ENCODE measurements at places on chromosomes 4 and X.

GRCh38 chr4:124783847-124784246 lies 71.3 kb upstream of the ANKRD50 start:
- no peak for DNase-seq

GRCh38 chr4:162865102-162865501 lies 301.6 kb downstream of the NAF1 start:
- no peak for DNase-seq

- no peak for DNase-seq
Measured at GRCh38 chrX:149060921-149061320, 444.2 kb downstream of the IDS start.

DNA sequence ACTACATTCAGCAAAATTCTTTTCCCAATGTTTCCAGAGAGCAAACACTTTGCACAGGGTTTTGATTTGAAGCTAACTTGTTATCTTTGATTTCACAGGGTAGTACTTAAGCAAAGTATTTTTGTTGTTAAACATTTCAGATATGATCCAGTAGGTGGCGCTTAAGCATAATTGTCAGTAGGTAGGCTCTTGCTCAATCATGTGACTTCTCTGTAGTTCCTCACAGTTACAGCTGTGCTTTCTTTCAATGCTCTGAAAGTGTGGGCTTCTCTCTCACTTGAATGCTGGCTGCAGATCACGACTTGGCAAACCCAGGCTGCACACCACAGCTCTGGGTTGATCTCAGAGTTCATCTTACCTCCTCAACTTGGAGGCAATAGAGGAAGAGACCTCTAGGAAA lies 1016.5 kb downstream of the SH3BGRL start:
- no peak for DNase-seq

DNA sequence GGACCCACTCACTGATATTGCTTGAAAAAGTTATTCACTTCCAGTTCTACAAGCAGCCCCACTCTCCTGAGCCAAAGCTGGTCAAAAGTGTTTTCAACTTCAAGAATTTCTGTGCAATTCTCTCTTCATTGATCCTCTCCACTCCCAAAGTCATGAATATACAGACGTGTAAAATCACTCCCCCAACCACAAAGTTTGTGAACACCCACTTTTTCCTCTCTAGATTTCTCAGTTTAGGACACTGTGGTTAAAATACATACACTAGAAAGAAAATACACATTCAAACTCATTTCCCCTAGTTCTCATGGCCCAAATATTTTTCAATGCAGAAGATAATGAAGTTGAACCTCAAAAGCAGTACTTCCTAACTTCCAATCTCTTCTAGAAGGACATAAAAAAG lies 116.3 kb downstream of the MSN start:
- DNase-seq: no peak

All from activated CD4-positive, alpha-beta T cell treated with anti-CD3 and anti-CD28 coated beads, Interleukin-2, amount 50 U/mL, for 48 hours (primary cell).